ENCODE measurements at places on chromosomes 7 and 10. TPM values are rescaled to one million over a fixed set of nuclear protein-coding genes. Genes with fewer than 3 reads are reported as not detected.

SLC26A3 gene
- not detected for total RNA-seq

TMEM139 gene
- total RNA-seq, result 1.6 TPM

- H3K4me3 ChIP-seq, result no peak overlapping the region
- H3K27me3 ChIP-seq, result no peaks in the 10 kb centered on the region
- H3K36me3 ChIP-seq, result peaks cover 22% of the 10 kb centered on the region
- DNase-seq, result no peak
- no peak overlapping the region for H3K27ac ChIP-seq
Measured at GRCh38 chr7:143285470-143285778, 666 bp downstream of the TMEM139 start.

DNA sequence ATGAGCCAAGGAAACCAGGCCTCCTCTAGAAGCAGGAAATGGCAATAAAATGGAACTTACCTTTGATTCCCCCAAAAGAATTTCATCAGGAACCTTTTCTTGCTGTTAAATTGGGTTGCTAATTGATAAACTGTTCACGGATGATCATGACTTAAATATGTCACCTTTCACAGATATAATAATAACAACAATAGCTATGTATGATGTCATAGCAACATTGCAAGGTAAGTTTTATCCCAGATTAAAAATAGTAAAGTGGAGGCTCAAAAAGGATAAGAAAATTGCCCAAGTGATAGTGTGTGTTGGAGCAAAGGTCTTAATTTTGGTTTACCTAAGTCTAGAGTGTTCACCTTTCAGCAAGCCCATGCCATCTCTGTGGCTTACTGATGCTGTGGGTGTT, 357.6 kb upstream of the CELF2 start:
- H3K4me1 ChIP-seq, result no peaks in the 10 kb centered on the region
- no peak overlapping the region for H3K27ac ChIP-seq
- peaks cover 5% of the 10 kb centered on the region for H3K27me3 ChIP-seq
- no peaks in the 10 kb centered on the region for H3K36me3 ChIP-seq
- no peak overlapping the region for H3K4me3 ChIP-seq

- peak overlapping the region; percentile 46 for H3K4me3 ChIP-seq
- peak overlapping the region; percentile 86 for H3K27ac ChIP-seq
- peaks cover 17% of the 10 kb centered on the region for H3K36me3 ChIP-seq
- H3K4me1 ChIP-seq, result peaks cover 80% of the 10 kb centered on the region
Measured at GRCh38 chr7:43590862-43591557, 8.1 kb downstream of the STK17A start.
